ENCODE measurements at places on chromosomes 13 and 19.

DNA sequence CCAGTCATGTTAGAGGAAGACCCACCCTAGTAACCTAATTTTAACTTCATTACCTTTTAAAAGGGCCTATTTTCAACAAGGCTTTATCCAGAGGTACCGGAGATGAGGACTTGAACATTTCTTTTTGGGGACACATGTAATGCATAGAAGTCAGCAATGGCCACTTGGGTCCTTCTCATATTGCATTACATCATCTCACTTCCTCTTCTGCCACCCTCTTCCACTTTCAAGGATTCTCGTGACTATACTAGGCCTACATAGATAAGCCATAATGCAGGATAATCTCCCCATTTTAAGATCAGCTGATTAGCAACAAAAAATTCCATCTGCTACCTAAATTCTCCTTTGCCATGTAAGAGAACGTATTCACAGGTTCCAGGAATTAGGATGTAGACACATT, 557.2 kb downstream of the KCTD12 start:
- no peak for DNase-seq

GRCh38 chr19:45939792-45940514, 25.4 kb upstream of the NANOS2 start:
- no peak for DNase-seq

DNA sequence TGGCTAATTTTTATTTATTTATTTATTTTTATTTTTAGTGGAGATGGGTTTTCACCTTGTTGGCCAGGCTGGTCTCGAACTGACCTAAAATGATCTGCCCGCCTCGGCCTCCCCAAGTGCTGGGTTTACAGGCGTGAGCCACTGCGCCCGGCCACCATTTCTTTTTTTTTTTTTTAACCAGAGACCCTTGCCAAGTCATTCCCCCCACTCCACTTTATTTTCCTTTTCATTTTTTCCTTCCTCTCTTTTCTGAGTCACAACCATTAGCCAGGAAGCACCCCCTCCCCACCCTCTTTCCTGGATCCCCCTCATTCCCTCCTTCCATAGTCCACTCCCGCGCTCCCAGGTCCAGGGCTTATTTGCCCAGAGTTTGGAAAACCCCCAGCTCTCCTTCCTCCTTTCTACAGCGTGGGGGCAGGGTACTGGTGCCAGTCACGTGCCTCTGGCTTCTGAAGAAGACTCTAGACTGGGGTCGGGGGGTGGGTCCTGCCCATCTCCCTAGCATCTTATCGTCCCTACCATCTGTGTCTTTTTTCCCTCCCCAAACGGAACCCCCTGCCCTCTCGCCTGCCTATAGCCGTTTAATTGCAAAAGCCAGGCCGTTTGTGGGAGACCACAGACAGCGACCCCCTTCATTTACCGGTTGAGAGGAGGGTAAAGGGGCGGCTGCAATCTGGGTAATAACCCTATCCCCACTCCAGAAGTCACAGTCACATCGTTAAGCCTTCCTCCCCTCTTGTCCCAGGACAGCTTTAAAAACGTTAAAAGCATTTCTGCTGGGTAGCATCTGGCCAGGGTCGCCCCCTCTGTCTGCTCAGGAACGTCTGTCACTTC, 1.1 kb upstream of the CALR start:
- peak; percentile 87 for DNase-seq

GRCh38 chr19:30340771-30341561, 31.2 kb upstream of the ZNF536 start:
- DNase-seq = no peak

GRCh38 chr13:98371516-98372023, 194.5 kb upstream of the RNF113B start:
- DNase-seq = no peak

- no peak for DNase-seq
These were observed 8.9 kb downstream of the TSHZ3 start for GRCh38 chr19:31340042-31341025.

DNA sequence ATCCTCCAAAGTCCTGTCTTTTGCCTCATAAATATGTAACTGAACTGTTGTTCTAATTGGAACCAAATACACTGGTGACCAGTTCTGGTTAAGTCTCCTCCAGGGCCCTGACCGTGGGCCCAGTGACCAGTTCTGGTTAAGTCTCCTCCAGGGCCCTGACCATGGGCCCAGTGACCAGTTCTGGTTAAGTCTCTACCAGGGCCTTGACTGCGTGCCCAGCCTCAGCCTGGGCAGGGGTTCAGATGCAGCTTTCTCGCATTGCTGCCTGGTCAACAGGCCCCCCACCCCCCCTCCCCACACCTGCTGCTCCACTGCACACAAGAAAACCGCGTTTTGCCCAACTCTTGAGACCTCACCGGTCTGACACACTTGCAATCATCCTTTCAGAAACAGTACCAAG, 3.8 kb upstream of the GRTP1 start:
- no peak for DNase-seq

- DNase-seq = no peak
These were observed 999.4 kb downstream of the UQCRFS1 start for GRCh38 chr19:28213470-28214082.

- no peak for DNase-seq
These were observed 1131.3 kb upstream of the ATXN8OS start for GRCh38 chr13:68976287-68976686.

- no peak for DNase-seq
These were observed 6.4 kb downstream of the CLIP3 start for GRCh38 chr19:36026091-36026876.

- no peak for DNase-seq
These were observed 9.4 kb downstream of the BCL3 start for GRCh38 chr19:44757735-44758505.

DNA sequence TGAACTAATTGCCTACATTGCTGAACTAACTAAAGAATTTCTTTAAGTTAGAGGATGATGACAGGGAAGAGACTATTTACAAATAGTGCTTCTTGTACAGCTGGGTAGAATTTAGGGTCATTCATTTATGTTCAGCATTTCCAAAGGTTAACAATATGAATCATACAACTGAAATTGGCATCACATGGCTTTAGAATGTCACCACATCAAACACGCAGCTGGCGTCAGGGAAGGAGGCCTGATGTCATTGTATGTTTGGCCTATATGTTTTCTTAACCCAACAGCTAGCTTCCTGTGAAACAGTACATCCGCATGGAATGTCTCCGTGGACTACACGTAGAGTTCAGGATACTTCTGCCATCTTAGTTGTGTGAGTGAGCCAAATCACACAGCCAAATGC, 99.0 kb upstream of the TNFSF11 start:
- no peak for DNase-seq

DNA sequence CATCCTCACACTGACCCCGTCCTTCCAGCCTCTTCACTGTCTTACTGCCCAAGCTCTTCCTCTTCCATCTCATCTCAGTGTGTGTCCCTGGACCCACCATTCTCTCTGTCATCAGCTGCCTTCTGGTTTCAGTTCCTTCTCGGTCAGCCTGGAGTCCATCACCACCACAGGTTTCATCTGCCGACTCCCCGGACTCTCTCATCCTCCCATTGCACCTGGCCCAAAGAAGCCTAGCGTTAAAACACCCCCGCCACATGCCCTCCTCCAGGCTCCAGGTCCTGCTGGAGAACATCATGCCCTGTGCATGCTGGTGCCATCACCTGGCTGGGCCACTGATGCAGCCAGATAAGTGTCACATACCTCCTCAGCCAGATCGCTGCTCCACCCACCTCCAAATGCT, 122.1 kb upstream of the GPR12 start:
- DNase-seq = no peak

DNA sequence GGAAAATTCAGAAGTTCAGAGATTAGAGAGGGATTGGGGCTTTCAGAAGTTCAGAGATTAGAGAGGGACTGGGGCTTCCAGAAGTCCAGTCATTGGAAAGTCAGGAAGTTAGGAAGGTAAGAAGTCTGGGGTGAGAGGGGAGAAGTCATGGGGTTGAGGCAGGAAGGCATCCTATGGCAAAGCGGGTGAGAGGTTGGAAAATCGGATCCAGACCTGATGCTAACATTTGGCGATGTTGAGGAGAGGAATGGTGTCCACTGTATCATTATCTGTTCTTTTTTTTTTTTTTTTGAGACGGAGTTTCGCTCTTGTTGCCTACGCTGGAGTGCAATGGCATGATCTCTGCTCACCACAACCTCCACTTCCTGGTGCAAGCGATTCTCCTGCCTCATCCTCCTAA, 11.1 kb downstream of the SYT3 start:
- DNase-seq = no peak

- DNase-seq = no peak
These were observed 88.7 kb downstream of the SCGB2B2 start for GRCh38 chr19:34588249-34588648.

- DNase-seq = no peak
These were observed 73.5 kb upstream of the IRS2 start for GRCh38 chr13:109859898-109860297.

GRCh38 chr19:11578258-11579142, 1.1 kb upstream of the ACP5 start:
- no peak for DNase-seq

GRCh38 chr19:50303558-50303957, 25.6 kb downstream of the KCNC3 start:
- DNase-seq = no peak

- no peak for DNase-seq
These were observed 3.8 kb downstream of the CDX2 start for GRCh38 chr13:27965343-27965739.

DNA sequence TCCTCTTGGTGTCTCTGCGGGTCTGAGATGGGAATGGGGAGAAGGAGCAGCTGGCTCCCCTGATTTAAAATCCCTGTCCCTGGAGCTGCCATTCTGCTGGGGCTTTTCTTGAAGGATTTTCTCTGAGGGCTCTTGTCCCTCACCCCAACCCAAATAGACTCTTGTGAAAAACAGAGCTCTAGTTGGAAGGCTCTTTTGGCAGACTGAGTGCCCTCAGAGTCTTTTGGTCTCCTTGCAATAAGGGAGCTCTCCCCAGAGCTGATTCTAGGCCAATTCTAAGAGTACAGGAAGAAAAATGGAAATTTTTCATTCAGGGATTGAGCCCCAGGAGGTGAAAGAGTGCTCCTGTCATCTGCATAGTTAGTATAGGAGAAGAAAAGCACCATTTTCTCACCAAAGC, 238.3 kb downstream of the COG6 start:
- DNase-seq = no peak

DNA sequence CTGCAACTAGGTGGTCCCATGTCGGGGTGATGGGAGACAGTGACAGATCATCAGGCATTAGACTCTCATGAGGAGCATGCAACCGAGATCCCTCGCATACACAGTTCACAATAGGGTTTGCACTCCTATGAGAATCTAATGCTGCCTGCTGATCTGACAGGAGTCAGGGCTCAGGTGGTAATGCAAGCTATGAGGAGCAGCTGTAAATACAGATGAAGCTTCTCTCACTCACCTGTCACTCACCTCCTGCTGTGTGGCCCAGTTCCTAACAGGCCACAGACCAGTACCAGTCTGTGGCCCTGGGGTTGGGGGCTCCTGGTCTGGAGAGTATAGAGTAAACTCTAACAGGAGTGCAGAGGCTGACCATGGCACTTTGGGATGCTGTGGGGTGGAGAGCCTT, 209.2 kb downstream of the DLEU7 start:
- no peak for DNase-seq

DNA sequence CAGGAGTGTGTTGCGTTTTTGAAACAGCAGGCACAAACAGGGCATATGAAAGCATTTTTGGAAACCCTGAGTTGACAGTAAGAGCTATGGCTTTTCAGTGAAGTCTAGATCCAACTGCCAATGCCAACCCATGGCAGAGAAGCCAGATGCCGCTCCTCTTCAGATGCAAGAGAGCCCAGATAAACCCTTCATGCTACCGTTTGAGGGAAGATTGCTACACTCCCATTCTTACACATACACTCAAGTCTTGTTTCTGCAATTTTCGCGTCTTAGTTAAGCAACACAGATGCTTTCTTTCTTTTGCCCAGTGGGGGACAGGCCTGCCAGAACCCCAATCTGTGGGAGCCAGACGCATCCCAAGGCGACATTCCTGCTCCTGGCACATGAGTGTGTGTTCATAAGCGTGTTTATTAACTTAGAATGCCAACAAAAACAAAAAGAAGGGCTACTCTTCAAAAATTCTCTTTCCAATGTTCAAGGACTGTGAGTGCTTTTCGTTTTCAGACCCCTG, 10.4 kb downstream of the BORCS8 start:
- DNase-seq = no peak

GRCh38 chr13:50842251-50842989, 1.1 kb downstream of the DLEU7 start:
- no peak for DNase-seq

- DNase-seq = no peak
These were observed 37.4 kb upstream of the RCBTB2 start for GRCh38 chr13:48570216-48570828.

- no peak for DNase-seq
These were observed 62.7 kb downstream of the F2RL3 start for GRCh38 chr19:16951529-16951928.

GRCh38 chr19:6250024-6250615, 29.7 kb downstream of the MLLT1 start:
- no peak for DNase-seq

DNA sequence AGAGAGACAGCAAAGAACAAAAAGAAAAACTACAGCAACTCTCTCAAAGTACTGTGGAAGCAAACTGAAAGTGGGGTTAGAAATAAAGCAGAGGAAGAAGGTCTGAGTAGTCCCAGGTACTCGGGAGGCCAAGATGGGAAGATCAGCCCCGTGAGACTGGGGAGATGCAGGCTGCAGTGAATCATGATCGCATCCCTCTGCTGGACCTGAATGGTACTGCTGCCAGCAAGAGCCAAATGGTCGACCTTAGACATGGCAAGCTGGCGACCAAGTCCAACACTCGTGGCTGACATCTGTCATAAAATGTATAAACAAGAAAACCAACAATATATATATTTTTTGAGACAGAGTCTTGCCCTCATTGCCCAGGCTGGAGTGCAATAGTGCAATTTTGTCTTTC, 33.7 kb upstream of the ZNF724 start:
- DNase-seq = peak; percentile 26

- DNase-seq = no peak
These were observed 21.4 kb downstream of the NWD1 start for GRCh38 chr19:16741084-16741483.

GRCh38 chr13:38538422-38538821, 148.5 kb upstream of the FREM2 start:
- DNase-seq = no peak

DNA sequence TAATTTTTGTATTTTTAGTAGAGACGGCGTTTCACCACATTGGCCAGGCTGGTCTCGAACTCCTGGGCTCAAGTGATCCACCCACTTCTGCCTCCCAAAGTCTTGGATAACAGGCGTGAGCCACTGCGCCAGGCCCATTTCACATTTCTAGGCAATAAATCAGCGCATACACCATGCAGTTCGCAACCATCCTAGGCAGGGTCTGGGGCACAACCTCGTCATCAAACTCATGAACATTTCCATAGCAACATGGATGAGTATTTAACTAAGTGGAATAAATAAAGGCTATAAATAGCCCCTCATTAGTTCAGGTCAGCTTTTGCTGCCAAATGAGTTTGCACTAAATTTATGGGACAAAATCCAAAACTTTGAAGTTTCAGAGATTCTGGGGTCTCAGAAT, 8.2 kb downstream of the MEIS3 start:
- no peak for DNase-seq
